ENCODE measurements at places on chromosomes 4 and X.

GRCh38 chr4:118351851-118352827 is 664 bp downstream of the PRSS12 start:
- H3K4me3 ChIP-seq: peak overlapping the region; percentile 75
- peaks cover 45% of the 10 kb centered on the region for H3K27me3 ChIP-seq
- peak; percentile 41 for DNase-seq
- no peaks in the 10 kb centered on the region for H3K36me3 ChIP-seq

DNA sequence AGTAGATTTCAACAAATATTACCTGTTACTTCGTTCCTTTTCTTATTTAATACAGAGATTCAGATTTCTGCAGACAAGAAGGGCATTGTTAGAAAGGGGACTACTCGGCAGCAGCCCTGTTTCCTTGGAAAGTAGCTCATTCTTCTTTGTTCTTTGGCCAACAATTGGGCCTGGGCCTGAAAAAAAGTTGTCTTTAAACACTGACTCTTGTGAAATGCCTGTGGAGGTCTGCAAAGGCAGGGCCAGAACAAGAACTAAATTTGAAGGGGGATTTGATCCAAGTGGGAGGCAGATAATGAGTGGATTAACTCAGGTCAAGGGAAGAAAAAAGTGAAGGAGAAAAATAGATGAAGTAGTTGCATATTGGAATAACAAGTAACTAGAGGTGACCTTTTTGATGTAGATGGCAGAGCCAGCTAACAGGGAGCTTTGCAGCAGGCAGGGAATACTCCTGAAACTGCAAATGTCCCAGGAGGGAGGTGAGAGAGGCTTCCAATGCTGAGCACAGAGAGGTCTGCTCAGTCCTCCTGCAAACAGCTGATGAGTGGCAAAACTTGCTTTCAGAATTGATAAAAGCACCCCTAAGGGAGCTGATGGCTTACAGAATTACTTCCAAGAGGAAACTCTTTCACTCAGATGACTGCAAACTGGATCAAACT is 393.2 kb upstream of the HS3ST1 start:
- peaks cover 1% of the 10 kb centered on the region for H3K4me1 ChIP-seq
- no peaks in the 10 kb centered on the region for H3K27me3 ChIP-seq
- no peak overlapping the region for H3K27ac ChIP-seq
- no peak for DNase-seq
- no peaks in the 10 kb centered on the region for H3K36me3 ChIP-seq

DNA sequence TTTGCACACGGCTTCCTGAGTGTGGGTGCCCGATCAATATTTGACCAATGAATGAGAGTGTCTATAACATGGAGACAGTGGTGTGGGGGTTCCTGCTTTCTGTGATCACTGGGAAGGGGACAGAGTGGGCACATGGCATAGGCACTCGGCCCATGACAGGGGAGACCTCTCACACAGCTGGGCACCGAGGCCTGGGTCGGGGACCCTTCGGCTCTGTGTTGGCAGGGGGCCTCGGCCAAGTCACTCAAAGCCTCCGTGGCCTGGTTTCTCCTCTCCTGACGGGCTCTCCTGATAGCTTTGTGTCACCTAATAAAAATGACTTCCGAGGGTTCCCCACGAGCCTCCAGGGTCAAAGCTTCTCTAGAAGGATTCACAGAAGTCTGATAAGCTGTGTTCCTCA is 43.9 kb upstream of the PSAPL1 start:
- DNase-seq: no peak
- no peaks in the 10 kb centered on the region for H3K27me3 ChIP-seq
- H3K4me3 ChIP-seq: no peak overlapping the region
- no peak overlapping the region for H3K27ac ChIP-seq
- no peaks in the 10 kb centered on the region for H3K36me3 ChIP-seq

GRCh38 chrX:95435198-95435597 is 1249.4 kb upstream of the DIAPH2 start:
- H3K27me3 ChIP-seq: no peaks in the 10 kb centered on the region
- H3K36me3 ChIP-seq: no peaks in the 10 kb centered on the region
- H3K27ac ChIP-seq: no peak overlapping the region

DNA sequence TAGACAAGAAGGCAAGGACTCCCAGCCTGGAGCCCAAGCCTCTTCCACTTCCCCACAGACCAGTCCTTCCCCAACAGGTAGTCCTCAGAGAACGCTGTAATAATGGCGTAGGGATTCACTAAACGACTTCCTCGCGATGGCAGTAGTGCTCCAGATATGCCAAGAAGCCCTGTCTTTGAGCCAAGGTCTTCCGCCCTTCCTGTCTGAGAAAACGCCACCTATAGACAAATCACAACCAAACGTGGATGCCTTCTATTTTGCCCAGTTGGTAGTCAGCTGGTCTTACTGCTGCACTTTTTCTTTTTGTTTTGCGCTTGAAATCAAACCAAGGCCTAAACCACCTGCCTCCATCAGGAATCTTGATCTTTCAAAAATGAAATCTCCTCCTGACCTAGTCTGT is 203.3 kb downstream of the OR13H1 start:
- no peaks in the 10 kb centered on the region for H3K27me3 ChIP-seq
- no peaks in the 10 kb centered on the region for H3K4me1 ChIP-seq
- no peak for DNase-seq
- H3K36me3 ChIP-seq: peaks cover 50% of the 10 kb centered on the region

- no peak for DNase-seq
- H3K27ac ChIP-seq: no peak overlapping the region
- H3K4me1 ChIP-seq: no peaks in the 10 kb centered on the region
- no peak overlapping the region for H3K4me3 ChIP-seq
Measured at GRCh38 chr4:147707892-147708672, 23.8 kb upstream of the ARHGAP10 start.
